ENCODE measurements at places on chromosomes 13 and 19.

- no peak for DNase-seq
Observed at GRCh38 chr13:88434953-88435352, 763.8 kb downstream of the SLITRK5 start.

DNA sequence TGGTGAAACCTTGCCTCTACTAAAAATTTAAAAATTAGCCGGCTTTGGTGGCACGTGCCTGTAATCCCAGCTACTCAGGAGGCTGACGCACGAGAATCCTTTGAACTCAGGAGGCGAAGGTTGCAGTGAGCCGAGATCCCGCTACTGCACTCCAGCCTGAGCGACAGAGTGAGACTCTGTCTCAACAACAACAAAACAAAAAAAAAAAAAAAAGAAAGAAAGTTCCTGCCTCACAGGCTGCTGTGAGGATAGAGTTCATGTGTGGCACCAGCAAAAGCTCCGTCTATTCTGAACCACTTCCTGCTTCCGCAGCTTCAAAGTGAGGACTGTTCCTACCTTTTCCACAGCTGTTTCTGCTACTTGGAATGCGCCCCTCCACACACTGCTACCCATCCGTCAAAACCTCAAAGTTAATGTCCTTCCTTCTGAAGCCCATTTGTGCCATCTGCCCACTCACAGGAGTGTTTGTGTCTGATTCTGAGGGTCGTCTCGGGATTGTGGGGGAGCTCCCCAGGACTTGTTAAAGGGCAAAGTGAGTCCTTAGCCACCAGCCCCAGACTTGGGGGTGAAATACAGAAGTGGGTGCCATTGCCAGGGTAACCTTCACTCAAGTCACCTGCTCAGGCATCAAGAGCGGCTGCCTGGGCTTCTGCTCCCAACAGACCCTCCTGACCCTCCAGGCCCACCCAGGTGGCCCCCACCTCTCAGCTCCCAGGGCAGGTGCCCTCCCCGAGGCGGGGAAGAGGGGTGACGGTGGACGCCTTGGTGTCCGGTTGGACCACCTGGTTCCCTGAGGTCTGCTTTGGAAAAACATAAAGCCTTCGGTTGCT lies 2.9 kb downstream of the MFSD12 start:
- DNase-seq, result no peak

GRCh38 chr13:75847588-75847987 lies 211.5 kb downstream of the LMO7 start:
- no peak for DNase-seq

DNA sequence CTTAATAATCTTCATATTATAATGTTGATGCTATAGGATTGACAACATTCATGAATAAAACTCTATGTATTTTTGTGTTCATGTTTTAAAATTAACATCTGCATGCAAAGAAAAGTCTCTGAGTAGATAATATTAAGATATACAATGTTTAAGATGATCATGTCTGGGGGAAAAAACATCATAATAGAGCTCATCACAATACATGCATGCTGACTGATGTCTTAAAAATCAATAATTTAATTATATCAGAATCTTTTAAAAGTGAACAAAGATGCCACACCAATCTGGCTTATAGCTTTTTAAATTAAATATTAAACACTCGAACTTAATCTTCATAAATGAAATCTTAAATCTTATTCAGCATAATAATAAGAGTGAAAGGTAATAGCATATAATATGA lies 933.9 kb upstream of the MIR17HG start:
- DNase-seq, result no peak

DNA sequence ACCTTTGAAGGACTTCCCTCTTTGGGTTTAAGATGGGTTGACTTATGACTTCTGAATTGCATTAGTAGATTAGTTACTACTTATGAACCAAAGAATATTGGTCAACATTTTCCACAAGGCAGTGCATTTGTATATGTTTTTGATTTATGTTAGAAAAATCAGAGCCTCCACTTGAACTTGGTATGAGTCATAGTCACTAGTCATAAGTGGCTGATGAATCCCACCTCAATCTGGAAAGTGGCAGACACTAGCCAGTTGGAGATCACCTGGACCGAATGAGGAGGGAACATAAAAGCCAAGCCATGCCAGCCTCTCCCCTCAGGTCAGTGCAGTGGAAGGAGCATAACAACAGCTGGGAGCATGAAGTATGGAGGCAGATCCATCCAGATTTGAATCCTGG lies 39.3 kb upstream of the SPART start:
- peak; percentile 27 for DNase-seq

- peak; percentile 74 for DNase-seq
Observed at GRCh38 chr13:78022164-78022877, 103.7 kb upstream of the EDNRB start.

- DNase-seq, result no peak
Observed at GRCh38 chr13:43306372-43306771, 283.0 kb downstream of the DNAJC15 start.

DNA sequence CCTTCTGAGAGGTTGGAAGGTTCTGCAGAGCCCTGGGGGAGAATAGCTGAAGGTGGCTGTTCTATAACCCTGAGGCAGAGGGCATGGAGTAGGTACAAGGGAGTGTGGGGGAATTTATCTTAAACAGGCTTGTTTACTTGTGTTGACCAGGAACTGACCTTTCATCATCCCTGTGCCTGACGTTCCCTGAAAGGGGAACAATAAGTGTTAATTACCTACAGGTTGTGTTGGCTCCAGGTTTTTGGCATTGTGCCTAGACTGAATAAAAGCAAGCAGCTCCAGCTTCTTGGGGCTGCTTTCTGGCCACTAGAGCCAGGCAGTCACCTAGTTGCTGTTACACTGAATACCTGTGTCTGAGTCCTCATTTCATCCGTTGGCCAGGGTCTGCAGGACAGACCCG lies 60.0 kb downstream of the ZNF627 start:
- DNase-seq, result no peak

GRCh38 chr13:106989876-106990275 lies 421.9 kb upstream of the ARGLU1 start:
- DNase-seq, result no peak

- no peak for DNase-seq
Observed at GRCh38 chr19:44746616-44746945, 1.9 kb upstream of the BCL3 start.

DNA sequence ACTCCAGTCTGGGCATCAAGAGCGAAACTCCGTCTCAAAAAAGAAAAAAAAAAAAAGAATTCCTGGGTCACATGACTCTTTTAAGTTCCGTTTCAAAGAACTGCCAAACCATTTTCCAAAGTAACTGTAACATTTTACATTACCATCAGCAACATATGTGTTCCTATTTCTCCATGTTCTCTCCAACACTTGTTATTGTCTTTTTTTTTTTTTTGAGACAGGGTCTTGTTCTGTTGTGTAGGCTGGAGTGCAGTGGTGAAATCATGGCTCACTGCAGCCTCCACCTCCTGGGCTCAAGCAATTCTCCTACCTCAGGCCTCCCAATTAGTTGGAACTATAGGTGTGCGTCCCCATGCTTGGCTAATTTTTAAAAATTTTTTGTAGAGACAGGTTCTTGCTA lies 6.5 kb downstream of the LGALS7B start:
- no peak for DNase-seq

DNA sequence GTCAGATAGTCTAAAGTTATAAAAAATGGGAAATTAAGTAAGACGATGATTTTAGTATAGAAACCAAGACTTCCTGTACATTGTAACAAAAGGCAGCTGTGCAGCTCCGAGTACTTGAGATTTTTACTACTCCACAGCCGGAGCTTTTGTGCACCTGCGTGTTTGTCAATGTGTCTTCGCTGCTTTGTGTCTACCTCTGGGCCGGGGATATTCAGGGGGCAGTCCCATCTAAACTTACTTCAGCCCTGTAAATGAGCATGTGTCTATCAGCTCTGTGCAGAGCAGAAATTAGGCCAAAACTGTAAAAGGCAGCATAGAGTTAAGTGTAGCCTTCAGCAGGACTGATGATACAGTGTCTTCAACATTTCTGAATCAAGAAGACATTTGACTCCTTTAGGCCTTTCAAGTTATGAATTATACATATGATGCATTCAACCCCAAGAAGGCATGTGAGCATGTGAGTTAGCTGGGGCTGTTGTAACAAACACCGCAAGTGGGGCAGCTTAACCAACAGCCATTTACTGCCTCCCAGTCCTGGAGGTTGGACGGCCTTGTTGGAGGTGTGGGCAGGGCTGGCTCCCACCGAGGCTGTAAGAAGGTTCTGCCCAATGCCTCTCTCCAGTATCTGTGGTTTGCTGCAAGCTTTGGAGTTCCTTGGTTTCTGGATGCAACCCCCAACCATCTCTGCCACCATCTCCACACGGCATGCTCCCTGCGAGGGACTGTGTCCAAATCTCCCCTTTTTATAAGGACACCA lies 191.0 kb upstream of the IRS2 start:
- no peak for DNase-seq

- no peak for DNase-seq
Observed at GRCh38 chr13:55464222-55464621, 1676.5 kb upstream of the PRR20A start.

DNA sequence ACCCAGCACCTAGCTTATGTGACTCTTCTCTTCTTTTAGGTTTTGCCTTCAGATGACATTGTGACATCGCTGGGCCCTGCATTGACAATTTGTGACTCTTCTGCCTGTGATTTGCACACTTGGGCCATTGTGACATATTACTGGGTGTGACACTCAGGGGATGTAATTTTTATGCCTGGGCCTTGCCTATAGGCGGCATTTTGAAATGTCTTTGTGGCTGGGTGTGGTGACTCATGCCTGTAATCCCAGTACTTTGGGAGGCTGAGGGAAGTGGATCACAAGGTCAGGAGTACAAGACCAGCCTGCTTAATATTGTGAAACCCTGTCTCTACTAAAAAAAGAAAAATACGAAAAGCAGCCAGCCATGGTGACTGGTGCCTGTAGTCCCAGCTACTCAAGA lies 28.4 kb upstream of the ZNF681 start:
- peak; percentile 49 for DNase-seq

GRCh38 chr19:58406818-58407657 lies 1.4 kb upstream of the ZNF584 start:
- DNase-seq, result no peak

- no peak for DNase-seq
Observed at GRCh38 chr19:15913830-15914229, 16.0 kb upstream of the CYP4F2 start.

GRCh38 chr19:8113017-8113416 lies 36.4 kb downstream of the FBN3 start:
- DNase-seq, result no peak

DNA sequence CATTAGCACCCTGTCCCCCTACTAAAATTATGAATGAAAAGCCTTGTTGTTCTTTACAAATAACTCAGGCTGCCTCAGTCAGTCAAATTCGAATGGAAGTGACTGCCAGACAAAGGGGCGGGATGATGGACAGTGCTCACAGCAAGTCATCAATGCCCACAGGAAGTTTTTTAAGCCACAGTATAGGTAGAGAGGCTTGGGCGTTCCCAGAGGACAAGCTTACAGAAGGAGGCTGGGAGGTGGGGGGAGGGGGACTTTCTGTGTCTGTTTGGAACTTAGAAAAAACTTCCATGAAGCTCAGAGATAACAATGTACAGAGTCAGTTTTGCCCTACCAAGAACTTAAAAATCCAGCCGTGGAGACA lies 18.5 kb upstream of the SPRY2 start:
- DNase-seq, result no peak

GRCh38 chr13:98959786-98960605 lies 17.9 kb downstream of the DOCK9 start:
- DNase-seq, result peak; percentile 42

GRCh38 chr19:48990400-48990799 lies 2.7 kb downstream of the GYS1 start:
- DNase-seq, result no peak

DNA sequence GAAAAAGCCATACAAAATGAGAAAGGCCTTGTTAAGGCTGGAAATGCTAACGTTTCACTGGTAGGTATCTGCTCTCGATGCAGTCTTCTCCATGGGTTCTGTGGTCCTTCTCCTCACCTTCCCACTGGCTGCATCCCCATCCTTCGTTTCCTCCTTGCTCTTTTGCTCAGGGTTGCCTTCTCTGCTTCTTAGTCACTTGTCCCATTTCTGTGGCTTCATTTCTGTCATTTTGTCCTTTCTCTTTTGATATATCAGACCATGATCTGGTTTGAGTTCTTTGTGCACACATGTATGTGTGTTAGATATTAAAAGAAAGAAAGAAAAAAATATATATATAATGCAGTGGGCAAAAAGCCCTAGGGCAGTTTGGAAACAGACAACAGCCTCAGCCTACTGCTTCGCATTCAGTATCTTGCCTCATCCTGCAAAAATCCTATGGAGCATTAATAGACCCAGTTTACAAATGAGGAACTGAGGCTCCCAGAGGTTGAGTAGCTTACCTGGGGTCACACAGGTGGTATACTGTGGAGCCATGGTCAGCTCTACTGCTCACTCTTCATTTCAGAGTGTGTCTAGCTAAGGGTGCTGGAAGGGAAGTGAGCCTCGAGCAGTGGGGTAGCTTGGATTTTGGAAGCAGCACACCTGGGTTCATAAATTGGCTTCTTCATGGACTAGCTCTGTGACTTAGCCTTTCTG lies 57.6 kb upstream of the MEDAG start:
- DNase-seq, result no peak

DNA sequence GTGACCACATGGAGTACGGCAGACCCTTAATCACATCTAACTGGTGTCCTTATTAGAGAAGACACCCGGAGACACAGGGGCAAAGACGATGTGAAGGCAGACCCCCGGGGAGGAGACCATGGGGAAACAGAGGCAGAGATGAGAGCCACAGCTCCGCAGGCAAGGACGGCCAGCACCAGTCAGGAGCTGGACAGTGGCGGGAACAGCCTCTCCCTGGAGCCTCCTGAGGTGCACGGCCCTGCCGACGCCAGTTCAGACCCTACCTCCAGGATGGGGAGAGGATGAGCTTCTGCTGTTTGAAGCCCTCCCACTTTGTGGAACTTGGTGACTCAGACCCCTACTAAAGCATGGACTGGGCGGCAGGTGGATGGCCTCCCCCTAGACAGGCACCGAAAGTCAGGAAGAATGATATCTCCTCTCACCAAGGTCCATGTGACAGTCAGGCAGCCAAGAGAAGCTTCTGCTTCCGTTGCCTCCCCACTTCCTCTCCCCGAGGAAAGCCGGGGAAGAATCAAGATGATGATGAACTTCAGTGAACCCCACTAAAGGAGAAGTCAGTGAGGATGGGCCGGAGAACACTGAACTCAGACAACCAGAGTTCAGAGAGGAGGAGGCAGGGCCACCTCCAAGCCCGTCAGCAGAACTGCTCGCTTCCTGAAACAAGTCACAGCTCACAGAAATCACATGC lies 25.4 kb downstream of the RAB20 start:
- no peak for DNase-seq

- no peak for DNase-seq
Observed at GRCh38 chr19:40143612-40144011, 47.6 kb upstream of the MAP3K10 start.

DNA sequence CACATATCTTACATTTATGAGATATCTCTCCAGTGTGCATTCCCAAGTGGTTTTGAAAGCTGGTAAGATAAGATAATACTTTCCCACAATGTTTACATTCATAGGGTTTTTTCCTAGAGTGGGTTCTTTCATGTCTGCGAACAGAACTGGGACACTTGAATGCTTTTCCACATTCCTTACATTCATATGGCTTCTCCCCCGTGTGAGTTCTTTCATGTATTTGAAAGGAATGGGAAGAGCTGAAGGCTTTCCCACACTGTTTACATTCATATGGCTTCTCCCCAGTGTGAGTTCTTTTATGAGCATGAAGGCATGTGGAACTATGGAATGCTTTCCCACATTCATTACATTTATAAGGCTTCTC lies 19.7 kb downstream of the ZNF433 start:
- no peak for DNase-seq

All from cardiac fibroblast (primary cell).